Stimulated activated CD8-positive, alpha-beta memory T cell treated with anti-CD3 and anti-CD28 coated beads, Interleukin-12 subunit alpha, Interleukin-12 subunit beta, amount 100 ng/mL, for 4 hours (primary cell): ENCODE measurements at places on chromosomes 16 and 17.
A peak's percentile ranks its signal among the peaks of the same experiment; 100 is the strongest.

- DNase-seq, result no peak
Measured at GRCh38 chr17:7016886-7017826, 4.7 kb downstream of the RNASEK start.

DNA sequence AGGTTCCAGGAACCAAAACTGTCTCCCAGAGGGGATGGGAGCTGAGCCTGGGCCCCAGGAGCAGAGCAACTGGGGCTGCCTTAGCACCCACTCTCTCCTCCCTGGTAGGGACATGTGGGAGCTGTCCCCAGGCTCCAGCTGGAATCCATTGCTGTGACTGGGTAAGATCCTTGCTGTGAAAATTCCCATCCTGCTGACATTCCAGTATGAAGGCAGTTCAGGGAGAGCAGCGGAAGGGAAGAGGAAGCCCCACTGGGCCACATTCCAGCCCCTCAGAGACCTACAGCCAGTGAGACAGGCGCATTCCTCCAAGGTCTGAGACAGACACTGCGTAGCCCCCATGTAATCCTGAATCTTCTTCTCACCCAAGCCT is 24.2 kb downstream of the MYO18A start:
- no peak for DNase-seq

DNA sequence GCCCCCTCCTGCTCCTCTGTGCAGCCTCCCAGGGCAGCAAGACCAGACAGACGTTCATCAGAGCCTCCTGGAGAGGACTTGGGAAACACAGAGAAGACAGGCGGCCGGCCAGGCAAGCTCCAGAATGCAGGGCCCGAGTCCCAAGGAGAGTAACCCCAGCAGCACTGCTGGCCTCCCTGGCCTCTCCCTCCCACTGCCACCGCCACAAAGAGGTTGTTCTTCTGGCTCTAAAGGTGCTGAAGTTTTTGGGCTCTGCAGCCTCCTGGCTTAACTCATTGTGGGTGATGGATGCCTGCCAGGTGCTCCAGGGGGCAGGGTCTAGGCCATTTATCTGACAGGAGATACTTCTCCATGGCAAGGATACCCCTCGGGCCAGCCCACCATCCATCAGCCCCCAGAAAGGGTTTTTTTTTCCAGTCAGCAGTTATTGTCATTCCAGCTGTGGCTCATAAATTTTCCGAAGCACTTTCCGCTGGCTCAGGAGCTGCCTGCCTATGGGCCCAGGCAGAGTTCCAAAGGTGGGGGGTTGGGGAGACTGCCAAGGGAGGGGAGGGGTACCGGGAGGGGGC is 32.0 kb upstream of the MRPS23 start:
- DNase-seq, result no peak

- no peak for DNase-seq
Measured at GRCh38 chr16:65083164-65083857, 38.6 kb downstream of the CDH11 start.

DNA sequence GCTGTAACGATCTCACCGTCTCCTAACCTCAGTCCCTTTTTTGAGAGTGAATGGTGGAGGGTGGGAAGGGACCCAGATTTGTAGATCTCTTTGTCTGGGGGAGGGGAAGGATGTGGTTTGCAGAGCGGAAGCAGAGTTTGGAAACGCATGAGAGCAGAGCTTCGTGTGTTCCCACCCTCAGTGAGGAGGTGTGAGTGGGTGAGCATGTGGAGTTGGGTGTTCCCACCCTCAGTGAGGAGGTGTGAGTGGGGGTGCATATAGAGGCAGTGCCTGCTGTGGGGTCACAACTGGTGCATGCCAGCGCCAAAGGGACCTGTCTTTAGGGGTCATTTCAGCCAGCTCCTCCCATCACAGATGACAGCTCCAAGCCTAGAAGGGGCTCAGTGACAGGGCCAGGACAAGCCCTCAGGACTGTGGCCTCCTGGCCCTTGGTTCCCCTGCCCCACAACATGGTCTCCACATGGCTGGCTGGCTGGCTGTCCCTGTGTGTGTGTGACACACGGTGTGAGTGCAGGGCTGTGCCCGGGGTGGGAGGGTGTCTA is 1.8 kb upstream of the CISD3 start:
- peak; percentile 63 for DNase-seq

DNA sequence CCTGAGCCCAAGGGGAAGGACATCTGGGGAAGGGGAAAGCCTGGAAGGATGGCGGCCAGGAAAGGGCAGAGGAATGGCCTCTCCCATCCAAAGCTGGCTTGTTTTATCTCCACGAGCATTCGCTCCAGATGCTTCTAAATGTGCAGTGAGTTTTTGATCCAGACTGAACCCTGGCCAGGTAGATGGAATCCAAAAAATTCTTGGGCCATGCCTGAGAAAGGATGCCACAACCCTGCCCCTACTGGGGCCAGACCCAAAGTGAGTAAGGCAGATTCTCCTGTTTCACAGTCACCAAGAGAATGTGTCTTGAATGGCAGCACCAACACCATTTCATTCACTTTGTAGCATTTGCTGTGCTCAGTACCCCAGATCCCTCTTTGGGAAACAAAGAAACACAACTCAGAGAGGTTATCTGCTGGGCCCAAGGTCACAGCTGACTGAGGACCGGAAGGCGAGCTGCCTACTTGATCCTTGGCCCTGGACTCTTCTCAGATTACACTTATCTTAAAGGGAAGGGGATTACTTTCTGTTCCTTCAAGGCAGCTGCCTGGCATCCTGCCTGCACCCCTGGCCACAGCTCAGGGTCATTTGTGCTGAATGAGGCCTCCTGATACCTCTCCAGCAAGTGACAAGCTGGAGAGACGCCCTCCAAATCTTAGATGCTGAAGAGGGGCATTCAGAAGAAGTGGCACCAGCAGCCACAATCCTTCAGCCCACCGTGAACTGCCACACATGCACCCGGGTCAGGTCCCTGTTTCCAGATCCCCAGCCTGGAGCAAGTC is 3.6 kb downstream of the LRRC75A start:
- DNase-seq, result no peak

DNA sequence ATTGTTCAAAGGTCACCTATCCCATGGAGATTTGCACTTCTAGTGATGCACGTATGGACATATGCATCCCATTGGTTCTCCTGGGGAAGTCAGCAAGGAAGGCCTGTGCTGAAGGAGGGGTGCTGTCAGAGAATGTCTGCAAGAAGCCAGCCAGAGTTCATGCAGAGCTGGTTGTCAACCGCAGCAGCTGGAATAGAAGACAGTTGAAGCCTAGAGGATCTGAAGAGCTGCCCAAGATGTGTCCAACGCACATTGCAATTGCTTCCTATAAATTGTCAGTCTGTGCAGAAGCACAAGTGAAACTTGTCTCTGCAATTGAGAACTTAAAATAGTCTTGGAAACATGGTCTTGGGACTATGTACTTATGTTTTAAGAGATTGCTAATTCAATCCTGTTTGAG is 82.1 kb upstream of the CNTNAP4 start:
- DNase-seq, result no peak

- DNase-seq, result no peak
Measured at GRCh38 chr16:1474082-1474795, 589 bp downstream of the CLCN7 start.

DNA sequence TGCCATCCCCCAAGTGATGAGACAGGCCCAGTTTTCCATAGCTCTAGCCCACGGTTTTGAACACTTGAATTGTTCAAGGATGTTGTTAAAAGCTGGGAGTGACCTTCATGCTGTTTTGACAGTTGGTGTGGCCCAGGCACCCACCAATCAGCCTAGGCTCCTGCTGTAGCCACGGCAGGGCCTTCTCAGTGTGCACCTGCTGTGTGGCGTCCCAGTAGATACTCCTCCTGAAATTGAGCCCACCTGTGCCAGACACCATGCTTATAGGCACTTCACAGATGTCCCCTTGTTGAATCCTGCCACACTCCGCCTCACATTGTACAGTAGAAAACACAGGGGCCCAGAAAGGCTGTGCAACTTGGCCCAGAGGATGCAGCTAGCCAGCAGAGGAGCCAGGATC is 86.4 kb downstream of the SOCS1 start:
- no peak for DNase-seq

- no peak for DNase-seq
Measured at GRCh38 chr16:47304563-47304962, 156.3 kb downstream of the ITFG1 start.

DNA sequence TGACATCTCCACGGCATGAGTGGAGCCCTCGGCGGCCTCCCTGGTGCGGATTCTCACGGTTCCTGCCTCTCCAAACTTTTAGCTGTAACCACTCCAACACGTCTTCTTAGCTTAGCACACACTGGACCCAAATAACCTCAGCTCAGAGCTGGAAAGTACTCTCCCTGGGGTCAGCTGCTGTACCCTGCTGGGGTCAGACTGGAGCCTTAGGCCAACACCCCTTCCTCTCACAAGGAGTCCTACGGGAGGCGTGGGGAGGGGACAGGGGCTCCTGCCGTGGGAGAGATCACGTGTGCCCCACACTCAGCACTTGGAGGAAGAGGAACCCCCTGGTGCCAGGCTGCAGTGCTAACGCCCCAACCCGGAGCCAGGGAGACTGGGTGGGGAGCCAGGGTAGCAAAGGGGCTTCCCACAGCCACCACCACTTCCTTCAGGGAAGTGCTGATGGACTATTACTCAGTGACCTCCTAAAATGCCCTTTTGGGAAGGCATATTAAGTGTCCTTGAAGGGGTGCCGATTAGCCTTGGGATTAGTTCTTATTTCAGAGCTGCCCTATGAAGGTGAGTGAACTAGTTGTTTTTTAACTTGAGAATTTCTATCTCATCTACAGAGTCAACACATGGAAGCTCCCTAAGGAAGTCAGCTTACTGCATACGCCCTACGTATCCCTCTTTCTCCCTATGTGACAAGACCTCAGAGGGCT is 124.0 kb downstream of the HIC1 start:
- DNase-seq, result no peak

- DNase-seq, result no peak
Measured at GRCh38 chr16:67608364-67608763, 36.6 kb upstream of the CARMIL2 start.

DNA sequence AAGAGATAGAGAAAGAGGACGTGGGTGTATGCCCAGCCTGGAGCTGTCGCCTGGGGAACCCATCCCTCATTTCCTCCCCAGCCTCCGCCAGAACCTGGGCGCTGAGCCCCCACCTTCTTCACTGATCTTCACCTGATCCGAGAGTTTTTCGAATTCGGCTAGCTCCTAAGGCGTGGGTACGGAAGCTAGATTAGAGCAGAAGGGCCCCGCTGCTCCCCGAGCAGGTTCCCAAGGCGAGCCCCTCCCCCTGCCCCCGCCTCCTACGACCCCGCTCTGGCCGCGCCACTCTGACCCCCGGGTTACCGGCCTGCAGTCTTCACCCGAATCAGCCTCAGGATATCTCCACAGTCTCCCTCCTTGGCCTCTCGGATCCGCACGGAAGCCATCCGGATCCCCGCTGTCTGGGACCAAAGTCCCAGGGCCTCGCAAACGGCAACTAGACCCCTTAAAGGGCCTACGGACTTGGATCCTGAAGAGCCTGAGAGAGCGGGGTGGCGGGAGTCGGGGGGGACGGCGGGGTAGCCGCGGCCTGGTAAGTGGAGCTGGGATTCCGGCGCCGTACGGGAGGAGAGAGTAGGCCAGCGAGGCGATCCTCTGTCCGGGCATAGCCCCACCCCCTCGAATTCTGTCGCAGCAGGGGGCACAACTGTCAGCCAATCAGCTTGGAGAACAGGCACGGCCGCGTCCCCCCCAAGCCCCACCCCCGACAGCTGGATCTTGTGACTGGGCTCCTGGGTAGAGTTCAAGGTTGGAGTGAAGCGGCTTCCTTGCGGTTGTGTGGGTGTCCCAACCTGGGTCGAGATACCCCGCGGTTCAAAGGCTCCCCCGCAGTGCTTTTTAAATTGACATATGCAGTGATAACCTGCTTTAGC is at the start of gene SAT2:
TSS of gene SAT2 (minus strand) at position 572 of the 872 bp plus-strand sequence. CDS start at position 386, 186 bp downstream.
- peak; percentile 78 for DNase-seq

- no peak for DNase-seq
Measured at GRCh38 chr17:37016780-37017179, 68.0 kb downstream of the AATF start.

GRCh38 chr16:57999366-57999970 is 1.0 kb downstream of the ZNF319 start:
- no peak for DNase-seq

GRCh38 chr16:6446370-6446769 is 886.3 kb upstream of the RBFOX1 start:
- no peak for DNase-seq

- DNase-seq, result no peak
Measured at GRCh38 chr16:49664221-49665215, 191.4 kb downstream of the ZNF423 start.

- no peak for DNase-seq
Measured at GRCh38 chr16:64926476-64926875, 195.4 kb downstream of the CDH11 start.

- no peak for DNase-seq
Measured at GRCh38 chr17:66829386-66829864, 5.5 kb upstream of the CACNG5 start.

GRCh38 chr16:85348911-85349334 is 236.7 kb upstream of the CIBAR2 start:
- no peak for DNase-seq
